ENCODE measurements at places on chromosomes 6 and 20.

DNA sequence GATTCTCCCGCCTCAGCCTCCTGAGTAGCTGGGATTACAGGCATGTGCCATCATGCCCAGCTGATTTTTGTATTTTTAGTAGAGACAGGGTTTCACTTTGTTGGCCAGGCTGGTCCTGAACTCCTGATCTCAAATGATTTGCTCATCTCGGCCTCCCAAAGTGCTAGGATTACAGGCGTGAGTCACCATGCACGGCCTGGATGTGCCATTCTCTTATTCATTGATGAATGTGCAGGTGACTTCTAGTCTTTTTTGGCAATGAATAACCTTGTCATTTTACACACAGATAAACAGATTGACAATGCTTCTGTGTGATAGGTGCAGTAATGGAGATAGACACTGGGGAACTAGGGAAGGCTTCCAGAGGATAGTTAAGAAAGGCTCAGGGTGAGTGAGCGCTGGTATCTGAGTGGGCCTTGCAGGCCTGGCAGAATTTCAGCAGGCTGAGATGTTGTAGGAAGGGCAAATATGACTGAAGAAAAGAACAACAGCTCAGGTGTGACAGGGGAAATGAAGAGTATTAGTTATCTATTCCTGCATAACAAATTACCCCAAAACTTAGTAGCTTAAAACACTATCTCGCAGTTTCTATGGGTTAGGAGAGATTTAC is 23.3 kb downstream of the PPARD start:
- no peak for DNase-seq

- DNase-seq = no peak
Observed at GRCh38 chr6:16486661-16487060, 248.3 kb downstream of the GMPR start.

DNA sequence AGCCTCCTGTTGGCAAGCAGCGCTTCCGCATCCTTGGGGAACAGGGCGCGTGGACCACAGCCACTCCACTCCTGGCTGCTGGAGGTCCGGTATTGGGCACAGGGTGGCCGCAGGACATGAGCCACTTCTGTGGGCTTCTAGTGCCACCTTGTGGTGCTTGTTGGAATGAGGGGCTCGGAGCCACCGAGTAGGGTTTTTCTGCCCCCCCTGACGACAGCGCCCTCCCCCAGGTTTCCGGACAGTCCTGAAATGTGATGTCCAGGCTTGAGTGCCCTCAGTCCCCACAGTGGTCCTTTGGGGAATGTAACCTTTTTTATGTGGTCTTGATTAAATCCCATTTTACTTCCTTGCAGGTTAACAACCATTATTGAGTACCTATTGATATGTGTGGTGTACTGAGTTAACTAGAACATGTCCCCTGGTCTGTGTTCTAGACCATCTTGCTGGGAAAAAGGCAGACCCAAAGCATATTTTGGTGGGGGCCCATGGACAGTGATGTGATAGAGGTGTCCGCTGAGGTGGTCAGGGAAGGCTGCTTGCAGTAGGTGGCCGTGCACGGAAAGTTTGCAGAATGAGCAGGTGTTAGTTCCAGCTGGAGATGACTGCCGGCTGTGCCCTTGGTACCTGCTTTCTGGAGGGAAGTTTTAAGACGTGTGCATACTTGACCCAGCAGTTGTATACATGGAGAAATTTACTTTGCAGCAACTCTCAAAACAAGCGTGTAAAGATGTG is 70.0 kb downstream of the PTPN1 start:
- DNase-seq = no peak

GRCh38 chr20:6812530-6812929 is 45.0 kb downstream of the BMP2 start:
- no peak for DNase-seq

Data from cortex of kidney (tissue), 1 donor.